ENCODE measurements at places on chromosomes 11 and 22.
A peak's percentile ranks its signal among the peaks of the same experiment; 100 is the strongest.

- DNase-seq: no peak
These were observed 48.1 kb downstream of the CYTH4 start for GRCh38 chr22:37330200-37331033.

GRCh38 chr11:3905080-3905953, 49.9 kb downstream of the STIM1 start:
- DNase-seq: no peak

DNA sequence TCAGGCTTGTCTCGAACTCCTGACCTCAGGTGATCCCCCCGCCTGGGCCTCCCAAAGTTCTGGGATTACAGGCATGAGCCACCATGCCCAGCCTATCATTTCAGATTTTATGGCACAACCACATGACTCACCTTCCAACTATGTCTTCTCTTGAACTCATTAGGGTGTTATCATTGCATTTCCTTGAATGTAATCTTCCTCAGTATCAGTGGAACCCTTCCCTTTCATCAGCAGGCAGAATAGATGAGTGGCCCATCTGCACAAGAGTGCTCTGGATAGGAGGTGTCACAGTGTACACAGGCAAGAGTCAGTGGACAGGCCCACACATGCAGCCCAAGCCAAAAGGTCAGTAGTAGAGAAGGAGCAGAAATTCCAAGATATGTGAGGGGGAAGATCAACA, 29.1 kb upstream of the AQP11 start:
- no peak for DNase-seq

- no peak for DNase-seq
These were observed 16.0 kb downstream of the CSTPP1 start for GRCh38 chr11:46952553-46952952.

DNA sequence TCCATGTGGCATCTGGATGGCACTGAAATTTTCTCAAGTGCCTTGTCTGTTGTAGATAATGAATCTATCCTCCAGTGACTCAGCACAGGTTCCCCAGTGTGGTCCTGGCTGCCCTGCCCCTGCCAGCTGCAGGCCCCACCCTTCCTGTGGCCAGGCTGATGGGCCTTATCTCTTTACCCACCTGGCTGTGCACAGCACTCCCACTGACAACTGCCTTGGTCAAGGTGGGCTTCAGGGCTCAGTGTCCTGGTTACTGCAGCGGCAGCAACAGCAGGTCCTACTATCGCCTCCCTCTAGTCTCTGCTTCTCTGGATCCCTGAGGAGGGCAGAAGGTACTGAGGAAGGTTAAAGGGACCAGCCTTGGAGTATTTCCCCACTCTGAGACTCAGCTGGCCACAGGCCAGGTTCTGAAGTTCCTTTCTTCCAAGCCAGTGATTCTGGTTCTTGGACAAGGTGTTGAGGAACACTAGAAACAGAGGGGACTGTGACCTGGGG, 3.1 kb downstream of the HMBS start:
- DNase-seq: no peak

DNA sequence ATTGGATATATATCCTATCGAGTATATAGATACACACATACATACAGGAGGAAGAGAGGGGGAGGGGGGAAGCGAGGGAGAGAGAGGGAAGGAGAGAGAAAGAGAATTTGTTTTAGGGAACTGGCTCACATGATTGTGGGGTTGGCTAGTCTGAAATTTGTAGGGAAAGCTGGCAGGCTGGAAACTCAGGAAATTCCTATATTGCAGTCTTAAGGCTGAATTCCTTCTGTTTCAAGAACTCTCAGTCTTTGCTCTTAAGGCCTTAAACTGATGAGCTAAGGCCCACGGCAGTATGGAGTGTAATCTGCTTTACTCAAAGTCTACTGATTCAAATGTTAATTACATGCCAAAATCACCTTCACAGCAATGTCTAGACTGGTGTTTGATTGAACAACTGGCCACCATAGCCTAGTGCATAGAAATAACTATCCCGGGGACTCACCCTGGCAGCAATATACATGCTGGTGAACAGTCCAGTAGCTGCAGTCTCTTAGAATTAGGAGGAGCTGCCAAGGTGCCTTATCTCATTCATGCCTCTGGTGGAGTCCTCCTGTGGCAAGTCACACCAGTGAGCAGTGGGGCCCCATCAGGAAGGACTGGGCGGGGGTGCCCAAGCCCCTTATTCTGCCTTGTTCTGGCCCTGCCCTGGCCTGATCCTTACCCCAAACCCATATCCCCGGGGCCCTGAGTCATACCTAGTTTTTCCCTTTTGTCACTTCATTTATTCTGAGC, 59.7 kb upstream of the AMPD3 start:
- no peak for DNase-seq

DNA sequence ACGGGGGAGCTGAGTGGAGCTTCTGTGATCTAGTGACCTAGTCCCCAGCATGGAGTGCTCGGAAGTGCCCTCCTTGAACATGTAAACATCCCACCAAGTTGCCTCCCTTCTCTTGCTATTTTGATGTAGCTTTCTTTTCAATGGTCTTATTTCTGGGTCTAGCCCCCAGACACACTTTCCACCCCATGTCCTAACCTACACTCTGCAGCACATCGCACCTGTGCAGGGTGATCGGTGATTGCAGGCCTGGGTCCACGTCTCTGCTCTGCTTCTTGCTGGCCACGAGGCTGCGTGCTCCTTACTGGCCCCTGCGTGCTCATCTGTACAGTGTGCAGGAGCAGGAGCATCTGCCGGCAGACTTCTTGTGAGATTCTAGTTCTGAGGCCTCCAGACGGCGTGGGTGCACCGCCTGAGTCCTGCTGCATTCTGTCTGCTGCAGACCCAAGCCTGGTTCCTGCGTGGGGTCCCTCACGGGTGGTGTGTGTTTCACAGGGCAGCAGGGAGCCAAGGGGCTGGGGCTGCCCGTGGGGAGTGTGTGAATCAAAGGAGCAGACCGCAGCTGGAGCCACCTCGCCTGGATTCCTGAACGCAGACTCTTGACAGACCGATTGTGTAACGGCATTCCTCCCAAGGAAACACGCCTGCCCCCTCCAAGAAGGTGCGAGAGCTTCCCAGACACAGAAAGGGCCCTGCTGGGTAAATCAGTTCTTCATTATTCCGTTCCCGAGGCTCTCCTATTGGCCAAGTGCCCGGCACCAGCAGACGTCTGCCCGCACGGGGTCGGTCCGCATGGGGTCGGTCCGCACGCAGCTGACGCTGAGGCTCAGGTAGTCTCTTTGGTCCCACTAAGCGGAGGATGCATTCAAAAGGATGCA, 44.4 kb upstream of the MYEOV start:
- no peak for DNase-seq

DNA sequence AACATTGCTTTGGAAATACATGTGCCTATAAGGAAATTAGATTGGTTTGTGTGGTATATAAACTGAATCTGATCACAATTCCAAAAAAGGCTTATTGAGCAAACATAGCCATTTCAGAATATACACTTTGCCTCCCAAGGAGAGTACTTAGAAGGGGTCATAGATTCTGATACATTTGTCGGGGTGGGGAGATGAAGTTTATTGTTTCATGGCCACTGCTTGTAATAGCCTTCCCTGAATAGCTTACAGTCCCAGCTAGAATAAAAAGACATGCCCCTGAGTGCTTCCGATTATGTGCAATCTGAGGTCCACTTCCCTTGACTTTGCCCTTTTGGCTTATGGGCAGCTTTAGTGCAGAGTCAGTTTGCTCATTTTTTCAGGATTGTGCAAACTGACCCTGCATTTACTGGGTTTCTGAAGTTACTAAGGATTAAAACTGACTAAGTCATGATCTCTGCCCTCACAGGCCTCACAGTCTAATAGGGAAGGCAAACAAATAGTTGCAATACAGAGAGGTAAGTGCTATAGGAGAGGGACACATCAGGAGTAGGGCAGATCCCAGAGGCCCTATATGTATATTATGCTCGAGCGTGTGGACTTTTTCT, 184.2 kb downstream of the BLID start:
- DNase-seq: no peak

DNA sequence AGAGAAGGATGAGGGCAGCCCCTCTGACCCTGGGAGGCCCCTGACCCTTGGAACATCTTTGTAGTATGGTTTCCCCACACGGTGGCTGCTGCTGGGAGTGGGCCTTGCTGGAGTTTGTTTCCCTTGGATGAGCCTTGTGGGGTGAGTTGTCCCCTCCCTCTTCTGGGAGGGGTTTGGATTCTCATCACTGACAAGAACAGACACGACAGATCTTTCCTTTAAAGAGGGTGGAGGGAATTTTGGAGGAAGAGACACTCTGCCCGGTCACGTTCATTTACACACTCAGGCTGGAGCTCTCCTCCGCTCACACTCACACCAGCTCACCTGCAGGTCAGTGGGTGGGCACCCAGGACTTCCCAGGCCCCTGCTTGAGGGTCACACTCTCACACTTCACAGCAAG, 31.7 kb downstream of the POU2F3 start:
- no peak for DNase-seq

DNA sequence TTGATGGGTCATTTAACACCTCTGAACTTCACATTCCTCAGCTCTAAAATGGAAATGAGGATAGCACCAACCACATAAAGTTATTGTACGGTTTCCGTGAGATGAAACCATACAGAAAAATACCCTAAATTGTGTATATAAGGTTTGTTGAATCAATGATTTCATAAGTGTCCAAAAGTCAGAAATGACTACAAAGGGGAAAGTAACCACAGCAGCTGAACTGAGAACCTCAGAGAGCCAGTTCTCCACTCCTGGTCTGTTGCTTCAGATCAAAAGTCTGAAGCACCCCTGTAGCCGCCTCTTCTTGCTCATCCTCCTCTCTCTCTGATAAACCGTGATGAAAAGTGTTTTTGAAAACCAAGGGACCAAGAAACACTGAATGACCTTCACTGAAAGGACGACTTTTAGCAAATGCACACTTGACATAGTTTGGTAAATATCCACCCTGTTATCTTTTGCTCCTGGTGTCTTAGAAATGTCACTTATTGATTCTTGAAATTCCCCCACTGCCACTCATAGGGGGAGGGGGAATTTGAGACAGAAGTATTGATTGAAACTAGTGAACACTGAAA, 194.5 kb downstream of the NAV2 start:
- DNase-seq: no peak

- DNase-seq: no peak
These were observed 8.7 kb downstream of the YAP1 start for GRCh38 chr11:102118937-102119336.

- DNase-seq: no peak
These were observed 5.3 kb upstream of the AKIP1 start for GRCh38 chr11:8905528-8906165.

- DNase-seq: no peak
These were observed 1102.6 kb downstream of the DLG2 start for GRCh38 chr11:84524422-84525051.

DNA sequence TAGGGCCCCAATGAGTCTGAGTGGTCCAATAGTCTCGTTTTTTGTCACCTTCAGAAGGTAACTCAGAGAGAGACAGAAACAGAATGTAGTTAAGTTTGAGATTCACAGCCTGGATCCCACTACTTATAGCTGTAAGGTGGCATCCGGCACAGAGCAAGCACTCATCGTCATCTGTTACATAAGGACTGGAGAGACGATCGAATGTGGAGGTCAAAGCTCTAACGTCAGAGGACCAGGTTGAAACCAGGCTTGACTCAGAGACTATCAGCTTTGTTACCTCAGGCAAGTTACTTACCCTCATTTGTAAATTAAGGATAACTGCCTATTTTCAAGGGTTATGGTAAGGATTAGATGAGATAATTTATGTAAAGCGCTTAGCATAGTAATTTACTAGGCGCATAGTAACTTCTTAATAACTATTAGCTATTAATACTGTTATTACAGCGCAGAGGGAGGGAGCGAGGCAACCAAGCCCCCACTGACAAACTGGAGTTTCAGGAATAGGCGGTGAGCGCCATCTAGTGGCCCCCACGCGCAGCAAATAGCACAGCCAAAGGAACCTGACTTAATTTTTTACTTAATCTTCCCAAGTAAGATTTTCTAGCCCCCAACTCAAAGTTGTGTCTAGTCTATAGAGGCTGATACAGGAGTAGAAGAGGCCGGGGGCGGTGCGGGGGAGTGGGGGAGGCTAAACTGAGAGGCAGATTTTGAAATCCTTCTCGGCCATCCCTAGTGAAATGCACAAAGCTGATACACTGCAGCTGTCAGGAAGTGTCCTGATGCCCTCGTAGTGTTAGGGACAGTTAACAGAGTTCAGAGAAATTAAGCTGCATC, 29.0 kb upstream of the API5 start:
- DNase-seq: peak; percentile 10

DNA sequence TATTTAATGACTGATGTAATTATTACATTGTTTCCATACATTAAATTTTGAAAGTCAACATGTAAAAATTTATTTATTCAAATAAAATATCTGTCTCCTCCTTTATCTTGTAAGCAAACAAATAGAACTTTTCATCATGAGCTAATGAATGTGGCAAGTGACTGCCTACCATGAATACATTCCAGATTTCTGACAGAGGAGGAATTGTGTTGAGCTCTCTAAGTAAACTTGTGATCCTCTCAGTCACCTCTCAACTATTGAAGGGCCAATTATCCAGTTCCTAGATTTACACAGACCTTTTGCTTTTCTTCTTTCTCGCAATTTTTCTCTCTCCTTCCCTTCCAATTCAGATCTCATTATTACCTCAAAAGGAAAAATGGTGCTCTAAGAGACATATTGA, 21.5 kb downstream of the PRRG4 start:
- DNase-seq: no peak

DNA sequence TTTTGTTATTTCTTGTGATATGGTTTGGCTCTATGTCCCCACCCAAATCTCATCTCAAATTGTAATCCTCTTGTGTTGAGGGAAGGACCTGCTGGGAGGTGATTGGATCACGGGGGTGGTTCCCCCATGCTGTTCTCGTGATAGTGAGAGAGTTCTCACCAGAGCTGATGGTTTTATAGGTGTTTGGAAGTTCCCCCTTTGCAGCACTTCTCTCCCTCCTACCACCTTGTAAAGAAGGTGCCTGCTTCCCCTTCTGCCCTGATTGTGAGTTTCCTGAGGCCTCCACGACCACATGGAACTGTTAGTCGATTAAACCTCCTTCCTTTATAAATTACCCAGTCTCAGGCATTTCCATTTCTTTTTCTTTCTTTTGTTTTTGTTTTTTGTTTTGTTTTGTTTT, 24.4 kb upstream of the SIK2 start:
- DNase-seq: no peak

DNA sequence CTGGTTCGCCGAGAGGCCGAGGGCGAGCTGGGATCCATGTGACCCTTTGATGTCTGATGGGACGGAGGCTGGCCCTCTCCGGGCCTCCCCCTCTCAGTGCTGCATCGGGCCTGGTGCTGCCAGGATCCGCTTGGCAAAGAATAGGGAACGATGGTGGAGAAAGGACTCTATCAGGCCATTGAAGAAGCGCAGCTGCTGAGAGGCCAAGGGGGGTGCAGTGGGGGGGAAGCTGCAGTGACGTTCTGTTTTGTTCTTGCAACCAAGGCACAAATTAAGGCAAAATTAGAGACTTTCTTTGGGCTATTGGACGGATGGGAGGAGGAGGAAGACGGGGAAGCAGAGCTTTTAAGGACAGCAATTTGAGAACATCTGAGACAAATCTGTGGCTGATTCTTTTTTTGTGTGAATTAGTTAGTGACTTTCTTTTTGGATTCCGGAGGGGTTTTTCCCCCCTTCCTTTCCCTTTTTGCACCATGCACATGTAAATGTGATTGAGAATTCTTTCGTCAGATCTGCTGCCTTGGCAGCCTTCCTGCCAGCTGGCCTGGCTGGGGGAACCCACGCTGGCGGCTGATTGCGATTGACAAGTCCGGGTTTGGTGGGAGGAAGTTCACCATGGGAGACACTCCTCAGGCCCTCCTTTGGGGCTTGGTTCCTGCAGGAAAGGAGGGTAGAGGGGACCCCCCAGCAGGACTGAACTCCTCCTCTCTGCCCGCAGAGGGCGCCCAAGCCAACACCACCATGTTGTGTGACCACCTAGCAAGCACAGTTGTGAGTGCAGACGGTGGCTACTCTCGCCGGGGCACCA, 214.6 kb downstream of the NTM start:
- DNase-seq: no peak
